ENCODE measurements at places on chromosomes 1 and 21.

- no peak for DNase-seq
These were observed 27.9 kb upstream of the AGO1 start for GRCh38 chr1:35854989-35855700.

- no peak for DNase-seq
These were observed 42.5 kb downstream of the LGR6 start for GRCh38 chr1:202235856-202236837.

GRCh38 chr1:41696381-41696780 is 211.9 kb upstream of the EDN2 start:
- no peak for DNase-seq

GRCh38 chr1:41017141-41018017 is 4.1 kb downstream of the SLFNL1 start:
- no peak for DNase-seq
